ENCODE measurements at places on chromosomes 4 and X. TPM values are rescaled to one million over a fixed set of nuclear protein-coding genes. Genes with fewer than 3 reads are reported as not detected.

The H2AZ1 gene
- total RNA-seq = 60.7 TPM

GRCh38 chrX:130606425-130606824 is 204.6 kb downstream of the RBMX2 start:
- H3K4me3 ChIP-seq = no peak overlapping the region
- no peak overlapping the region for H3K27ac ChIP-seq
- H3K36me3 ChIP-seq = no peaks in the 10 kb centered on the region

DNA sequence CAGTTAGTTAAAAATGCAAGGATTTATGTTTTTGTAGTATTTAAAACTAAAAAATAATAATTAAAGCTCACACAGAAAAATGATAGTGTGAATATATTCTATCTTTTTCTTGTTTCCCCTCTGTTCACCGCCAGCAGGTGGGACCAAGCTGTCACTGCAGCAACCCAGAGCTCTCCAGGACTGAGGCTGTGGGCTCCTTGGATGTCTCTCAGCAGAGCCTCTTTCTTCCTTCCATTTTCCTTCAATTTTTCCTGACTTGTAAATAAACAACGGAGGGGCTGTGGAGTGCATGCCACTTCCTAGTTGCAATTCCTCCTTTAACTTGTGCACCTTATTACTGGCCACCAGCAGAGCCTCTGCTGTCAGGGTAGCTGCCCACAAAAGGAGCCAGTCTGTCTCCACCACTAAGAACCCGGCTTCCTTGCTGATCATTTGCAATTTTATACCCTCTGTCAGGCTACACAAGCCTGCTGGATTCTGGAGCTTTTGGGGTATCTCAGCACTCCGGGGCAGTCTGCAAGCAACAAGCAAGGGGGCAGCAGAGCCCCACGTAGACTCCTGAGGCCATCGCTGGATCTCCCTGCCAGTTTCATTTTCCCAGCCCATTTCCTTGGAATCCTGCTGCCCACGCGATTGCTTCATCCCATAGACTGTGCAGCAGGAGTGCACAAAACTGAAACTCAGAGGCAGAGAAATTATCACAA is 1467.4 kb downstream of the C4orf33 start:
- peak; percentile 20 for DNase-seq
- H3K4me1 ChIP-seq = no peaks in the 10 kb centered on the region
- H3K36me3 ChIP-seq = no peaks in the 10 kb centered on the region
- H3K27ac ChIP-seq = no peak overlapping the region

DNA sequence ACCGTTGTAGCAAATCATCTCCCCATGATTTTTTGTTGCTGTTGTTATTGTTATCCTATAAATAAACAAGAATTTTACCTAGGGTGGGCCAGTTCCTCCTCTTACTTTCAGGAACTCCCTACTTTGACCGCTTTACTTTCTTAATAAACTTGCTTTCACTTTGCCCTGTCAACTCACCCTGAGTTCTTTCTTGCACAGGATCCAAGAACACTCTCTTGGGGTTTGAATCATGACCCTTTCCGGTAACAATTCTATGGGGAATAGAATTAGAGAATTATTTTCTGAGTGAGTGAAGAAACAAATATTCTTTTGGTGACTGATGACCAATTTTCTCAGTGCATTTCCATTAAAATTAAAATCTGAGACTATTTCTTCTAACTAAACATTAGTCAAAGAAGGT is 584.0 kb upstream of the TENM3 start:
- no peaks in the 10 kb centered on the region for H3K36me3 ChIP-seq
- no peak for DNase-seq
- H3K27ac ChIP-seq = no peak overlapping the region
- H3K4me1 ChIP-seq = peaks cover 16% of the 10 kb centered on the region
- H3K4me3 ChIP-seq = no peak overlapping the region

DNA sequence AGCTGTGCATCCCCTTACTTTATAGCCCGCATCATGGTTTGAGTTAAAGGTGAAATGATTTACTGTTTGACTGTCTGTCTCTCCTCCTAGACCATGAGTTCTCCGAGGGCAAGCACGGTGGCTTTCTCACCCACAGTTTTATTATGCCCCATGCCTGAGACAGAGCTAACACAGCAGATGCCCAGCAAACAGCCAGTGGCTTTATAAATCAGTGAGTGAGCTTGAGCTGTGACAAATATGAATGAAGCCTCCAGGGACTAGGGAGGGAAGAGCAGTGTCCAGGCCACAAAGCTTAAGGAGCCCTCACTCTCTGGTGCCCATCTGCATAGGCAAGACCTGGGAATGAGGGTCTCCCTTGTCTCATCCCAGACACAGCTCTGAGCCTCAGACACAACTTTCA is 57.9 kb downstream of the FHDC1 start:
- peaks cover 32% of the 10 kb centered on the region for H3K27me3 ChIP-seq
- H3K4me3 ChIP-seq = no peak overlapping the region
- DNase-seq = no peak

DNA sequence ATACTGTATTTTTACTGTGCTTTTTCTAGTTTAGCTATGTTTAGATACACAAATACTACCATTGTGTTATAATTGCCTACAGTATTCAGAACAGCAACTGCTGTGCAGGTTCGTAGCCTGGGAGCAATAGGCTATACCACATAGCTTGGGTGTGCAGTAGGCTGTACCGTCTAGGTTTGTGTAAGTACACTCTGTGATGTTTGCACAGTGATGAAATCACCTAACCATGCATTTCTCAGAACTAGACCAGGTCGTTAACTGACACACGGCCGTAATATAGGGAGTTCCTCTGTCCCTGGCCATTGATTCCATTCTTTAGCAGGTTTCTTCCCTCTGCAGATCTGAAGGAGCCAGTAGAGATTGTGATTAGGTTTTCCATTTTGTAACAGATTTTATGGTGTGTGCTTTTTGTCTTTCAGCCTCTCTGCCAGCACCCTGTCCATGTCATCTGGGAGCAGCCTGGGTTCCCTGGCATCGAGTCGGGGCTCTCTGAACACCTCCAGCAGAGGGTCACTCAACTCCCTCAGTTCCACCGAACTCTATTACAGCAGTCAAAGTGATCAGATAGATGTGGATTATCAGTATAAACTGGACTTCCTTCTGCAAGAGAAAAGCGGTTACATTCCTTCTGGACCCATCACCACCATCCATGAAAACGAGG is 59.5 kb downstream of the CLDN22 start:
- H3K36me3 ChIP-seq = peaks cover 49% of the 10 kb centered on the region
- H3K27me3 ChIP-seq = no peaks in the 10 kb centered on the region
- no peak overlapping the region for H3K27ac ChIP-seq
- DNase-seq = no peak
- H3K4me1 ChIP-seq = peaks cover 17% of the 10 kb centered on the region
